ENCODE measurements at places on chromosomes 7 and 10.
A peak's percentile ranks its signal among the peaks of the same experiment; 100 is the strongest.

DNA sequence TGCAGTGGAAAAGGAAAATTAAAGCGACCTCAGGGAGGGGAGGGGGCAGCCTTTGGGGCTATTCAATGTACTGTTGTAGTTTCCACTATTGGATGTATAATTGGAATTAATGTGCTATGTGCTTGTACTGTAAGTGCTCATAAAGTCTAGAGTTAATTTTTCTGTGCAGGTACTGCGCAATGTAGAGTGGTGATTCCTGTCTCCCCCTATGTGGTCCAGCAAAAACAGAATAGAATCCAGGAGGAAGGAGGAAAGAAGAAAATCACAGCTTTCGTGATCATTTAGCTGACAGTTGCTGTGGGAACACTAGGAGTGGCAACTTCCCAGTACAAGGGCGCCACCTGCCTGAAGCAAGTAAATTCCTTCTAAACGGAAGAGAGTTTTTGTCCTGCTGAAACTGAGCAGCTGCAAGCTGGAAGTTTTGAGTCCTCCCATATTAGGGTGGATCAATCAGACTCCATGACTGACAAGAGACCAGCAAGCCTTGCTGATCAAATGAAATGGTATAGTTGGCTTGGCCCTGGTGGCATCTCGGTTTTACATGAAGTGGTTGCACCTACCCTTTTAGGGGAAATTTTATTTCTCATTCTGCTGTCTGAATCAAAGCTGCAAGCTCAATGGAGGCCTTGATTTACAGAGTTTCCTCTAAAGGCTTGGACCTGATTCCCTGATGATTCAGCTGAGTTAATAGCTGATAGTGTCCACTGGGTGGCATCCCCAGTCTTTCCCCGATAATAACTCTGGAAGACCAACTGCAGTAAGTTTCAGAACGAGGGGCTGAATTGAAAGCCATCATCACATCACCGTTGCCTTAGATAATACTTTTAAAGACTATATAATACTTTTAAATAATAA is 299.8 kb downstream of the HGF start:
- no peaks in the 10 kb centered on the region for H3K27me3 ChIP-seq
- H3K4me1 ChIP-seq = no peaks in the 10 kb centered on the region
- H3K27ac ChIP-seq = no peak overlapping the region
- H3K36me3 ChIP-seq = no peaks in the 10 kb centered on the region

DNA sequence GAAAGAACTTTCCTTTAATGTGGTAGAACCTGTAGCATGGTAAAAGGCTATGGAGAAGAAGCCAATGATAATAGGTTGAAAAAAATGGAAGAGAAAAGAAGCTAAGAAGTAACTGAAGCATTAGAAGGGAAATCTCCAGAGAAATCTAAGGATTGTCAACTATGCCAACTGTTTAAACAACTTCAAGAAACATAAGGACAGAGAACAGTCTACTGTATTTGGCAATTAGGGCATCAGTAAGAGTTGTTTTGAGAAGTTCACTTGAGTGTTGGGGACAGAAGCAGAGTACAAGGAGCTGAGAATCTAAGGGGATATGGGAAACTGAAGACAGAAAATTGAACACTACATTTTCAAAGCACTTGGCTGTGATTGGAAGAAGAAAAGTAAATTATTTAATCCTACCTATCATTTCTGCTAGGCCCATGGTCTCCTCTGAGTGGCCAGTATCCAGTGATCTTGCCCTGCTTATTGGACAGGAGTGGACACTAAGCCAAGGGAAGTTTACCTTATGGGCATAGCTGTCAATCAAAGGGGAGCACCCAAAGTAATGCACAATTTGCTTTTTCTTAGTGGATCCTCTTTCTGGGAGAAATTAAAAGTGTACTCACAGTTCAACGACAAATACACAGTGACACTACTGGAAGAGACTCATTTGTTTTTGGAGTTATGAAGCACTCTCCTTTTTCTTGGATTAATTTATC is 56.4 kb upstream of the CCDC71L start:
- H3K36me3 ChIP-seq = no peaks in the 10 kb centered on the region
- no peak overlapping the region for H3K4me3 ChIP-seq
- peaks cover 10% of the 10 kb centered on the region for H3K4me1 ChIP-seq
- DNase-seq = no peak

DNA sequence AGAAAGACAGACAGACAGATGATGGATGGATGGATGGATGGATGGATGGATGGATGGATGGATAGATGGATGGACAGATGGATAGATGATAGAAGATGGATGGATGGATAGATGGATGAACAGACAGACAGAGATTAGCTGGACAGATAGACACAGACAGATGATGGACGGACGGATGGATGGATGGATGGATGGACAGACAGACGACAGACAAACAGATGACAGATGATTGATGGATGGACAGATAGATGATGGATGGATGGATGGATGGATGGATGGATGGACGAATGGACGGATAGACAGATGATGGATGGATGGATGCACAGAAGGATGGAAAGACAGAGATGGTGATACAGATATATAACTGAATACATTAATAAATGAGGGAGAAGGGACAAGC is 190.9 kb upstream of the CALN1 start:
- no peak overlapping the region for H3K4me3 ChIP-seq
- H3K4me1 ChIP-seq = no peaks in the 10 kb centered on the region
- H3K27ac ChIP-seq = no peak overlapping the region
- no peaks in the 10 kb centered on the region for H3K36me3 ChIP-seq
- no peak for DNase-seq

DNA sequence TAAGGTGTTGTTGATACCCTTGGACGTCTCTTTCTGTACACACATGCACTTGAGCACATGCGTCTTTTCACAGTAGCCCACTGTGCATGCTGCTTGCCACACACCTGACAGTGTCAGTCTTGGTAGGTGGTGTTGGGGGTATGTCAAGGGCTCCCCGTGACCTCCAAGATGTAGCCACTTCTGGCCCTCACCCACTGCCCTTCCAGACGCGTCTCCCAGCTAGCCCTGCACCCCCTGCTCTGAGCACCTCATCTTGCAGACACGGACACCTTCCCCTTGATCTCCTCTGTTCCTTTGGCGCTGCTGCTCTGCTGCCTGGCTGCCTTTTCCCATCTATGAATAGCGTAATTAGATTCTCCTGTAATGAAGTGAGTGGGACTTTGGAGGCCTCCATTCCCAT is 75.2 kb upstream of the TNS3 start:
- H3K36me3 ChIP-seq = no peaks in the 10 kb centered on the region
- H3K27ac ChIP-seq = no peak overlapping the region
- no peaks in the 10 kb centered on the region for H3K4me1 ChIP-seq
- no peak for DNase-seq
- no peaks in the 10 kb centered on the region for H3K27me3 ChIP-seq
- H3K4me3 ChIP-seq = no peak overlapping the region

- no peaks in the 10 kb centered on the region for H3K4me1 ChIP-seq
- H3K36me3 ChIP-seq = no peaks in the 10 kb centered on the region
- DNase-seq = no peak
- no peak overlapping the region for H3K27ac ChIP-seq
Observed at GRCh38 chr10:112767156-112767555, 182.9 kb upstream of the TCF7L2 start.

DNA sequence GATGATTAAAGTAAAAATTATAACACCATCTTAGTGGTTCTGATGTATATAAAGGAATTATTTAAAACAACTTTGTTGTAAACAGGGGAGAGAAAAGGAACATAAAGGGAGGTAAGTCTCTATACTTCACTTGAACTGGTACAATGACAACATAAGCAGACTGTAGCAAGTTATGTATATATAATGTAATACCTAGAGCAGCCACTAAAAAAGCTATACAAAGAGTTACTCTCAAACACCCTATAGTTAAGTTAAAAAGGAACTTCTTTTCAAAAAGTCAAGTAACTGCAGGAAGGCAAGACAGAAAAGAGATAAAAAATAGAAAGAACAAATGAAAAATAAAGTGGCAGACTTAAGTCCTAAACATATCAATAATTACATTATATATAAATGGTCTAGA is 82.3 kb downstream of the ZNF503 start:
- no peaks in the 10 kb centered on the region for H3K4me1 ChIP-seq
- H3K36me3 ChIP-seq = no peaks in the 10 kb centered on the region
- H3K27me3 ChIP-seq = no peaks in the 10 kb centered on the region
- H3K27ac ChIP-seq = no peak overlapping the region

GRCh38 chr10:24920907-24921881 is 31.2 kb downstream of the PRTFDC1 start:
- no peak overlapping the region for H3K27ac ChIP-seq
- no peaks in the 10 kb centered on the region for H3K36me3 ChIP-seq
- no peak for DNase-seq
- no peak overlapping the region for H3K4me3 ChIP-seq
- H3K4me1 ChIP-seq = peaks cover 6% of the 10 kb centered on the region

- H3K4me3 ChIP-seq = peak overlapping the region; percentile 54
- no peaks in the 10 kb centered on the region for H3K36me3 ChIP-seq
- H3K27me3 ChIP-seq = peaks cover 12% of the 10 kb centered on the region
- peaks cover 15% of the 10 kb centered on the region for H3K4me1 ChIP-seq
- no peak for DNase-seq
- H3K27ac ChIP-seq = no peak overlapping the region
Observed at GRCh38 chr10:103493916-103494877, 692 bp downstream of the NEURL1 start.

GRCh38 chr10:61187601-61188000 is 243.6 kb upstream of the RHOBTB1 start:
- H3K4me3 ChIP-seq = no peak overlapping the region
- H3K27me3 ChIP-seq = no peaks in the 10 kb centered on the region
- no peaks in the 10 kb centered on the region for H3K36me3 ChIP-seq
- H3K27ac ChIP-seq = no peak overlapping the region
- DNase-seq = no peak

- no peak for DNase-seq
- H3K4me3 ChIP-seq = peak overlapping the region; percentile 57
- peak overlapping the region; percentile 71 for H3K27ac ChIP-seq
- no peaks in the 10 kb centered on the region for H3K36me3 ChIP-seq
- H3K4me1 ChIP-seq = peaks cover 31% of the 10 kb centered on the region
Observed at GRCh38 chr10:133334503-133335245, 2.0 kb downstream of the CALY start.

DNA sequence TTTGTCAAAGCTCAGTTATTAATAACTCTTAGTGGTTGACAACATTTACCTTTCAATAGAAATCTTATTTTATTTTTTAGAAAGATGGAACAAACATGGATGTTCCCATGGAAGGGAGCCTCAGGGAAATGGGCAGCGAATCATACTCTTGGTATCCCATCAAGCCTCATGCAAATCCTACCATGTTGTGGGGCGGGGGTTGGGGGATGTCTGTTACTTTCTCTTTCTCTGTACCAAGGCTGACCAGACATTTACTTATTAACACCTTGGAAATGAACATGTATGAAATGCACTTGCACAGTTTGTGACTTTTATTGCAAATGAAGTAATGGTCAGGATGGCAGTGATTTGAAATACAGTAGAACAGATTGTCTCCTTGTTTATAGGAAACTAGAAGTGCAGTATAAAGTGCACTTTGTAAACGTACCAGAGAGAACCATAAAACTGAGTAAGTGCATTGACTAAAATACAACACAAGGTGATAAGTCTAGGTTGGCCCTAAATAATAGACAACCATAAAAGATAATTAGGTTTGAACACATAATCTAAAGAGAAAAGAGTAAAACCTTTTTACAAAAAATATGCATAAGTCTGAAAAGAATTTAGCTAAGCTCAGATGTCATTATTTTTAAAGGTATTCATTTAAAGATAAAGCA is 32.4 kb downstream of the SEMA3D start:
- no peaks in the 10 kb centered on the region for H3K4me1 ChIP-seq
- no peaks in the 10 kb centered on the region for H3K27me3 ChIP-seq
- no peak overlapping the region for H3K27ac ChIP-seq
- H3K36me3 ChIP-seq = no peaks in the 10 kb centered on the region
- DNase-seq = no peak

DNA sequence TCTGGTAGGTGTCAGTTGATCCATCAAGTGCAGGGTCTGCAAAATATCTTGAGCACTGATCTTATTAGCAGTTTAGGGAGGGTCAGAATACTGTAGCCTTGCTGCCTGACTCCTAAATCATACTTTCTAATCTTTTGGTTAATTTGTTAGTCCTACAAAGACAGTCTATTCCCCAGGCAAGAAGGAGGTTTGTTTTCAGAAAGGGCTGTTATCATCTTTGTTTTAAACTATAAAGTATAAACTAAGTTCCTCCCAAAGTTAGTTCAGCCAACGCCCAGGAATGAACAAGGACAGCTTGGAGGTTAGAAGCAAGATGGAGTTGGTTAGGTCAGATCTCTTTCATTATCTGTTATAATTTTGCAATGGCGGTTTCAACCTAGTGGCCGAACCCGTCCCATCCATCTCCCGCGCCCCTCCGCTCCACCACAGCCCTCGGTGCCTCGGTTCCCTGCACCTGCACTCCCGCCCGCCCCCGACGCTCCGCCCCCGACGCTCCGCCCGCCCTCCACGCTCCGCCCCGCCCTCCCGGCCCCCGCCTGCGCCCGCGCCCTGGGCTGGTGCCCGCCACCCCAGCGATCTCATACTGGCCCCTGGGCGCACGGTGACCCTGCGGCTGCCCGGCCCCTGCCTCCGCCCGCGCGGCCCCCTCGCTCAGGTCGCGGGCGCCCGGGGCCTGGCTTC is at the start of gene ADCK2:
Gene ADCK2 (plus strand): TSS at position 564 of the 681 bp plus-strand sequence. CDS start 386 bp downstream, outside the sequence.
- H3K27ac ChIP-seq = peak within 1 kb of the TSS; percentile 75
- H3K4me1 ChIP-seq = peaks cover 8% of the 10 kb centered on the region
- no peaks in the 10 kb centered on the region for H3K36me3 ChIP-seq
- H3K27me3 ChIP-seq = no peaks in the 10 kb centered on the region
- peak within 1 kb of the TSS; percentile 68 for H3K4me3 ChIP-seq
- peak; percentile 47 for DNase-seq

DNA sequence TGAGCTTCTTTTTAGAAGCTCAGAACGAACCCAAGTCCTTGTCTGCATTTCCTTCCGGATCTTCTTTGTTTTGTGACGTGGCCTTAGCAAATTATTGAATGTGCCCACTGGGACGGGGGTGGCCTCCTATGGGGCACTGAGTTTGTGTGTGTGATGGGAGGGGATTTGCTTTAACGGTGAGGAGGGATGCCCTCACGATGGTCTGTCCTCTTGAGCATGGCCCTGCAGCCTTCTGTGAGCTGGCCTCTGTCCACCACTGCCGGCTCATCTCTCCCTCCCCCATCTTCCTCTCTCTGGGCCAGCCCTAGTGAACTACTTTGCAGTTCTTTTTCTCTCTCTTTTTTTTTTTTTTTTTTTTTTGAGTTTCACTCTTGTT is 62.9 kb upstream of the MKRN1 start:
- DNase-seq = no peak
- no peaks in the 10 kb centered on the region for H3K36me3 ChIP-seq
- no peaks in the 10 kb centered on the region for H3K27me3 ChIP-seq

GRCh38 chr7:70776627-70777101 is 355.3 kb upstream of the GALNT17 start:
- H3K36me3 ChIP-seq = peaks cover 3% of the 10 kb centered on the region
- H3K4me3 ChIP-seq = no peak overlapping the region
- H3K4me1 ChIP-seq = peaks cover 30% of the 10 kb centered on the region

DNA sequence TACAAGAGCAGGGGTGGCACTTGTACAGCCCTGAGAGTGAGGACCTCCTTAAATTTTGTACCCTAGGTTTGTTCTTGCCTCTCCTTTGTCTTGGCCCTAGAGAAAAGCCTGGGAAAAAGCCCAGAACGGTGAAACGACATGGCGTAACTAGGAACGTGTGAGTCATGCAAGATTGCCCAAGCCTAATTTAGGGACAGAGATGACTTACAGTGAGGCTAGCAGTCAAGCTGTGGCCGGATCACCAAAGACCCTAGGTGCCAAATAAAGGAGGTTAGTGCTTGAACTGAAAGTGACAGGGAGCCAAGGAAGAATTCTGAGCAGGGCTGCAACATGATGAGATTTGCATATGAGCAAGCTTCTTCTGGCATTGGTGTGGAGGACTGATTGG is 25.1 kb downstream of the TBXAS1 start:
- H3K4me1 ChIP-seq = peaks cover 11% of the 10 kb centered on the region
- no peak overlapping the region for H3K4me3 ChIP-seq
- H3K36me3 ChIP-seq = no peaks in the 10 kb centered on the region
- no peak for DNase-seq
- no peaks in the 10 kb centered on the region for H3K27me3 ChIP-seq
